RKO (cell line): ENCODE measurements at places on chromosomes 1 and 21.

- no peak for DNase-seq
Observed at GRCh38 chr1:44945967-44946366, 40.4 kb downstream of the EIF2B3 start.

DNA sequence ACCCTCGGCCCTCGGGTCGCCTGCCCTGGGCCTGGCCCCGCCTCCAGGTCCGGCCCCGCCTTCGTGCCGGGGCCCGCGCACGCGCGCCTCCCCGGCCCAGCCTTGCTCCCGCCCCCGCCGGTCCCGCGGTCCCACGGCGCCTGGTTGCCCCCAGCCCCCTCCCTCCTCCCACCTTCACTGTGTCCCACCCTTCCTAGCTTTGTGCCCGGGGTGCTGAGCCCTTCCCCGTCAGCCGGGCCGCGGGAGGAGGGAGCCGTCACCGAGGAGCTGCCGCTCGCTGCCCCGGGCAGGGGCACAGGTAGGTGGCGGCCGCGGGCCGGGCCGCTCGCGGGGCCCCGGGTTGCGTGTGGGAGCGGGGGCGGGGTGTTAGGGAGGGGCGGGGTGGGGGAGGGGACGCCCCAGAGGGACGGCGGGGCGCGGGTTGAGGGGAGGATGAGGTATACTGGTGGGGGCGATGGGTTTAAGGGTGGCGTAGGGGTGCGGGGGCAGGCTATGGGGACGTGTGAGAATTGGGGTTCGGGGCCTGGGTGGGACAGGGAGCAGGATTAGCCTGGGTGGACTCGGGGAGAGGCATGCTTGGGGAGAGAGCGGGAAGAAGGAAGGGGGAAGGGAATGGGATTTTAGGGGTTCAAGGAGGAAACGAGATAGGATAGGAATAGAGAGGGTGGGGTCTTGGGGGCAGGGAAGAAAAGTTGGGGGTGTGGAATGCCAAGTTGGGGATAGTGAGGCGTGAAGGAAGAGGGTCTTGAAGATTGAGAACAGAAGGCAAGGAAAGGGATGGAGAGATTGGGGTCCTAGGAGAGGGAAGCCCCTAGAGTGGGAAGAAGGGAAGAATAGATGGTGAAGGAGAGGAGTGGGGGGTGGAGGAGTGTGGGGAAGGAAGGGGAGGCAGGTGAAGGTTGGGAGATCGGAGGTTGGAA, at the start of gene LRRC42:
TSS of gene LRRC42 (plus strand) at position 99 of the 920 bp plus-strand sequence. CDS start 5,650 bp downstream, outside the sequence.
- no peak for DNase-seq

DNA sequence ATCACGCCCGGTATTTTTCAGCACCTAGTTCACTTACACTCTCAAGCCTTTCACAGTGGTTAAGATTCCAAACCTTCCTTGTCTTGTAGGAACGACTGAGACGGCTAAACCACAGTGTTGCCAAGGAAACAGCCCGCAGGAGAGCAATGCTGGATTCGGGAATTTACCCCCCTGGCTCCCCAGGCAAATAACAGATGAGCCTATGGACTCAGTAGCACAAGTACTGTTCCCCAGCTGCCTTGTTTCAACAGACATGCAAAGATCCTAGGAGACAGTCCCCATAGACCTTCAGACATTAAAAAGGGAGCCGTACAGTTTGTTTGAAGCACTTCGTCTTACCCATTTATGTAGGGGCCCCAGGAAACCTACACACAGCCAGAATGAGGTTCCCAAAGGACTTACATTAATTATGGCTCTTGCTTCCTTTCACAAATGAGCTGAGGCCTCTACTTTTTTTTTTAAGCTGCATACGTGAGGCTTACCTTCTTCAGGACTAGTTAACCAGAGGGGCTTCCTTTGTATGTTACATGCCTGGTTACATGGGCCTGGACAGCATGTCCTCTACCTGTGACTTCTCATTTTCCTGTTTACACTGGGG, 2.7 kb downstream of the SNAPIN start:
- DNase-seq, result no peak

- DNase-seq, result no peak
Observed at GRCh38 chr1:215807911-215808436, 240.9 kb downstream of the KCTD3 start.

DNA sequence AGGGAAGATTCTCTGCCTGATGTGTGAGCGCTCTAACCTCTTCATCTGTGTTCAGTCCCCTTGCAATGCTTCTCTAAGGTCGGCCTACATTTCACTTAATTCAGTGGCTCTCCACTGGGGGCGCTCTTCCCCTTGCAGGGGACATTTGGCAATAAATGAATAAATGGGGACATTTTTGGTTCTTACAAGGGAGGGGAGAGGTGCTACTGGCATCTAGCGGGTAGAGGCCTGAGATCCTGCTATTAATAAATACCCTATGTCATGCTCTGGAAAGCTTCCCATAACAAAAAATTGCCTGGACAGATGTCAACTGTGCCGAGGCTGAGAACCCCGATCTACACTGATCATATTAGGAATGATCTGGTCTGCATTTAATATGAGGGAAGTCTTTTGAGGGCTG, 25.9 kb upstream of the DNAJC11 start:
- DNase-seq, result peak; percentile 72

- DNase-seq, result no peak
Observed at GRCh38 chr1:93056649-93057048, 22.4 kb upstream of the MTF2 start.

- no peak for DNase-seq
Observed at GRCh38 chr1:203544978-203545816, 51.2 kb downstream of the OPTC start.

- no peak for DNase-seq
Observed at GRCh38 chr1:240294566-240294965, 202.9 kb downstream of the FMN2 start.

GRCh38 chr1:183819059-183819458, 14.1 kb downstream of the RGL1 start:
- no peak for DNase-seq

DNA sequence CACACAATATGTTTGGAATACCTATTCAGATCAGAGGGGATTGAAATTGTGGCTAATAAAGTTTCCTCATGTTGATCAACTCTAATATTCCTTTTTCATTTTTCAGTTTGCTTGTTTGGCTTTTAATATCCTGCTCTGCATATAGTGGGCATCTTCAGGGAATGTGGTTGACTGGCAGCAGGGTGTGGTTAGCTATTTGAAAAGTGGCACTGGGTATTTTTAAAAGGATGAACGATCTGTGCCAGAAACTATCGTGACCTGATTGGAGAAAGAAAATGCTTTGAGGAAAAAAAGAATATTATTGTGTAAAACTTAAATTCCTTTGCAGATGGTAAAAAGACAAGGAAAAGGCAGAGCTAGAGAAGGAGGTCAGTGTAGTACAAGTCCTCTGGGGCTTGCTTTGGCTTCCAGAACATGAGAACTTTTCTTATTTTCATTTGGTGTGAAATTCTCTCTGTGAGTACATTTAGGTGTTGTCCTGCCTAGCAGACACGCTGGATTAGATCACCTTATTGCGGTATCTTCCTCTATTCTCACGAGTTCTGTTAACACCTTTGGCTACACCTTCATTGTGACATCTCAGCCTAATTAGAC, 329.7 kb upstream of the SNX7 start:
- DNase-seq, result no peak
